ENCODE measurements at places on chromosomes 5 and 9. TPM values are rescaled to one million over a fixed set of nuclear protein-coding genes. Genes with fewer than 3 reads are reported as not detected.
A peak's percentile ranks its signal among the peaks of the same experiment; 100 is the strongest.

PHF19 gene
- total RNA-seq = 74.0 TPM

GABRA1 gene
- not detected for total RNA-seq

NXNL2 gene
- 0.86 TPM for total RNA-seq

ACTBL2 gene
- total RNA-seq = 0.07 TPM

IL3 gene
- not detected for total RNA-seq

- DNase-seq = no peak
Observed at GRCh38 chr9:73531051-73531532, 379.4 kb downstream of the ANXA1 start.

DNA sequence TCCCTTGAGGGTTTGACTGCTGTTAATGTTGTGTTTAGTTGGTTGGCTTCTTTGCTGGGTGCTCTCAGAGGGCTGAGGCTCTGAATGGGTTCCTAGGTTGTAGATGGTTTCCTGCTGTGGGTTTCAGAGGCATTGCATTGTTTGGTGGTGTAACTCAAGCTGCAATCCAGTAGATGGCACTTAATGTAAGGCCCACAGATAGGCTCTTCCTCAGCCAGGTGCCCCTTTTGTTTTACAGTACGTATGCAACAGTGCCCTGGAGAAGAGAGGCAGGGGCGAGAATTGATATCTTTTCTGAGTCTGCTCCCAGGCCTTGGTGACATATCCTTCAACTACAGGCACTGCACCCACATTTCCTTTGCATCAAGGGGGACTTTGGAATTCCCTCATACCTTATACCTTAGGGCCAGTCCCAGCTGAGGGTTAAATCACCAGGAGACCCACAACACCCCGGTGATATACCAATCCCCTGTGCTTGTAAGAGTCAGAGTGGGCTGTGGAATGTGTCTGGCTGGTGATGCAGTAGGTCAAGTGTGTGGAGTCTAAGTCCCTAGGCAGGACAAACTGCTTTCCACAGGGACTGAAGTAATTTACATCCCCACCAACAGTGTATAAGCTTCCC is 7.0 kb upstream of the UGT3A2 start:
- DNase-seq = peak; percentile 22

DNA sequence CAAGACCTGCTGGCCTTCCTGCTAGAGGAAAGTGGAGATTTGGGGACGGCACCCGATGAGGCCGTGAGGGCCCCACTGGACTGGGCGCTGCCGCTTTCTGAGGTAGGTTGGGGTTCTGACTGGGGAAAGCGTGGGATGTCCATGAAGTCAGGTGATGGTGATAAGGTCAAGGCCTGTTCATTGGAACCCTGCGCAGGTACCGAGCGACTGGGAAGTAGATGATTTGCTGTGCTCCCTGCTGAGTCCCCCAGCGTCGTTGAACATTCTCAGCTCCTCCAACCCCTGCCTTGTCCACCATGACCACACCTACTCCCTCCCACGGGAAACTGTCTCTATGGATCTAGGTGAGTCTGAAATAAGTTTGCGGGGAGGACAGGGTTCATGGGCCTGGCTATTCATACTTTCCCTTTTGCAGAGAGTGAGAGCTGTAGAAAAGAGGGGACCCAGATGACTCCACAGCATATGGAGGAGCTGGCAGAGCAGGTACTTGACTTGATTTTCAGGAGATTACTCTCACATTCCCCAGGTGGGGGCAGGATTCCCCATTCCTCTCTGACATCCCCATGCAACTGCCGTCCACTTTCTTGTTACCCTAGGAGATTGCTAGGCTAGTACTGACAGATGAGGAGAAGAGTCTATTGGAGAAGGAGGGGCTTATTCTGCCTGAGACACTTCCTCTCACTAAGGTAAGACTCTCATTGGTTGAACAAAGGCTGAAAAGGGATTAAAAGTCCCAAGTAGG is 505 bp downstream of the CREB3 start:
- DNase-seq = peak; percentile 79

DNA sequence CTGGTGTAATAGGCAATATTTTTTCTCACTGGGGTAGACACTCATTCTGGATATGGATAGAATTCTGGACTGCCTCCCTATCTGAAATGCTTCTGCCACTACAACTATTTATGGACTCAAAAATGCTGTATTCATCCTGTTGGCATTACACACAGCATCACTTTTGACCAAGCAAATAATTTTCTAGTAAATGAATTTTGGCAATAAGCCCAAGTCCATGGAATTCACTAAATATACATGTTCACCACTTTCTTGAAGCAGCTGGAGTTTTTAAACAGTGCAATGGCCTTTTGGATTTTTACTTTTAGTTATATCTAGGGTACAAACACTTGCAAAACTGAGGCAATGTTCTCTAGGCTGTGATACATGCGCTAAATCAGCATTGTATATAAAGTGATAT is 724.9 kb upstream of the EDIL3 start:
- DNase-seq = no peak

DNA sequence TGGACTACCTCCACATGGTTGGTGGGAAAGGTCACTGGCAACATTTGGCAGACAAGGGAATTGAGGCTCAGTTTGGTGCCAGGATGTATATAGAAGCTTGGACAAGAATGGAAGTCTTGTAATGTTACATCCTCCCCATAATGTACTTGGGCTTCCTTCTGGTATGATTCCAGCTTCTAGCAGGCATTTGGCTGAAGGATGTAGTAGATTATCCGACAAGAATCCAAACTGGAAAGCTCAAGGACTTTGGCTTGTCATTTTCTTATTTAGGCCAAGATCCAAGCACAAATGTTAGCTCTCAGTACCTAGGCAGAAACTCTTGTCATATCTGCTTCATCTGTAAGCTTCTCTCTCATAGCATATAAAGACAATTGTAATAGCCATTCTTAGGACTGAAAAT is 209.1 kb downstream of the MAPKAP1 start:
- DNase-seq = no peak

DNA sequence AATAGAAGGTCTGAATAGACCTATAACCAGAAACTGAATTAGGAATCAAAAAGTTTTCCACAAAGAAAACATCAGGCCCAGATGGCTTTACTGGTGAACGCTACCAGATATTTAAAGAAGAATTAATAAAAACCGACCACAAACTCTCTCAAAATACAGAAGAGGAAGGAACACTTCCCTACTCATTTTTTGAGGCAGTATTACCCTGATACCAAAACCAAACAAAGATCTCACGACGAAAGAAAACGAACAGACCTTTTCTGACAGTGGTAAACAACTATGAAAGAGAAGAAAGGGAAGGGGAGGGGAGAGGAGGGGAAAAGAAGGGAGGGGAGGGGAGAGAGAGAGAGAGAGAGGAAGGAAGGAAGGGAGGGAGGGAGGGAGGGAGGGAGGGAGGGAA is 13.5 kb downstream of the B4GALT1 start:
- DNase-seq = no peak

DNA sequence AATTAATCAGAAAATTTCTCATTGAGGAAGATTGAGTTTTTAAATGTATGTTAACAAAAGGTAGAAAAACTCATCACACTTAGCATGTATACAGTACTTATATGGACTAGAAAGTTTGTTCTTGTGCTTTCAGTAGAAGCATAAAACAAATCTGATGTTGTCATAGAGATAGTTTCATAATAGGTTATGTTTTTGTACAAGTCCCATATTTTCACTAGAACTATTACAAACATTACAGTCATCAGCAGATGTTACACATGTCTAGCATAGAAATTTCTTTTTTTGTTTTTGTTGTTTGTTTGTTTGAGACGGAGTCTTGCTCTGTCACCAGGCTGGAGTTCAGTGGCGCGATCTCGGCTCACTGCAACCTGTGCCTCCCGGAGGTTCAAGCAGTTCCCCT is 131.4 kb downstream of the COMMD10 start:
- DNase-seq = no peak

DNA sequence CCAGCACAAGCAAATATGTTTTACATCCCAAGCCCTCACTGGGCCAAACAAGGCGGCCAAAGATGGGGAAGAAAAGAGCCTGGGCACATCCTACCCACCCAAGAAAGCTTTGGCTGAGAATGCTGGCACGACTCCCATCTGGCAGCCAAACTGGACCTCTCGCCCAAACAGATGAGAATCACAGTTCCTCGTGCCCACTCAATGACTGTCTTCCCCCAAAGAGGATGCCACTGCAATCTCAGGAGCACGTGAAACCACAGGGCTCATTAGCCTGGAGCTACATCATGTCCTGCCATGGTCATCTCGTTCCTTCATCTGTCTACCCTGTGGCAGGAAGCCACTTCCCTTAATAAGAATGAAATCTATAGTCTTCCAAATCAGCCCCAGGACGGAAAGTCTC is 536.8 kb downstream of the BNC2 start:
- DNase-seq = no peak

DNA sequence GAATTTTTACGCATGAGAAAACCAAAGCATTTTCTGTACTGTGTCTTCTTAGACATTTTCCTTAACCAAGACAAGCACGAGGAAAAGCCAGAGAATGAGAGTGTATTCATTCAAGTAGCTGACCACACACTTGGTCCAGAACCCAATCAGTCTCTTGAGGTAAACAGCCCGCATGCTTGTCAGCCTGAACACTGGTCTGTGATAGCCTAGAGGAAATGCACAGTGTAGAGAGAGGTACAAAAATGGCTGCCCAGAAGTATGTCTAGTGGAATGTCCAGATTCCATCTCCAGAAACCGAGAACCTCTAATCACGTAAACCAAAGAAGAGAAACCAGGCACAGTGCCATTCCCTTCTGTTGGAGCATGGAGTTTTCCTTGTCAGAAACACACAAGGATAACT is 80.0 kb upstream of the SNX2 start:
- DNase-seq = no peak

GRCh38 chr5:166058660-166059059 is 2232.8 kb upstream of the WWC1 start:
- no peak for DNase-seq

DNA sequence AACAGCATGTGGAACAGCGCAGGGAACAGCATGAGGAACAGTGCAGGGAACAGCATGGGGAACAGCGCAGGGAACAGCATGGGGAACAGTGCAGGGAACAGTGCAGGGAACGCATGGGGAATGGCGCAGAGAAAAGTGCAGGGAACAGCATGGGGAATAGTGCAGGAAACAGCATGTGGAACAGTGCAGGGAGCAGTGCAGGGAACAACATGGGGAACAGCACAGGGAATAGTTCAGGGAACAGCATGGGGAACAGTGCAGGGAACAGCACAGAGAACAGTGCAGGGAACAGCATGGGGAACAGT is 2.0 kb downstream of the LCN8 start:
- no peak for DNase-seq

- no peak for DNase-seq
Observed at GRCh38 chr5:91937121-91937520, 554.0 kb upstream of the ARRDC3 start.

DNA sequence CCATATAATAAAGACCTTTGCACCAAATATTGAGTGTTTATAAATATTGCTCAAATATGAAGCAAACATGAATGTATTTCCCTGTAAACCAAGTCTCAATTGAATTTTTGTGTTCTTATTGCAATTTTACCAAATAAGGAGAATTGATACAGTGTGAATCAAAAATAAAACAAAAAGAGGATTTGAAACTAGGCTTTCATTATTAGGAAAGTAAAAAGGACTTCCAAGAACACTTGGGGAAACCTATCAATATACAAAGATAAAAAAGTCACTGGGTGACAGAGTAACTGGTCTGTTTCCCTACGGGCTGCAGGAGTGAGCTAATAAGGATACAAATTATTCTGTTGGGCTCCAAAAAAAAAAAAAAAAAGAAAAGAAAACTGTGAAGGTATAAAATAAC is 44.8 kb upstream of the SNX2 start:
- no peak for DNase-seq

DNA sequence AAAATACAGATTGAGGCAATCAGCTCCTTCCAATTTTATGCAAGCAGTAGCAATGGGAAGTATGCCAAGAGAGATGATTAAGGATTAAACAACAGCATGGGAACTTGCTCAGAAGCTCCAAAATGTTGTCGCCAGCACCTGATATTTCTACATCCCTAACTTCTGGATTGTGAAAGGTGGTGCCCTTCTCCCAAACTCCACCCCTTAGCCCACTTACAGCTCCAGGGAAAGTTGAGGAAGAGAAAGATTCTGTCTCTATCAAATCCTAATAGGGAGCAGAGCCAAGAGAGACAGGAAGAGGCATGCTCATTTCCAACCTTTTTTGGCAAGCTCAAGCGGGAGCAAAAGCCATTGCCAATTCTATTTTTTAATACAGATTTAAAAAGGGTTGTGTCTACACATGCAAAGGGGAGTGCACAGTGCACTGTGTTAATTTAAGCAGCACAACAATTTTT is 92.4 kb upstream of the NR3C1 start:
- no peak for DNase-seq

DNA sequence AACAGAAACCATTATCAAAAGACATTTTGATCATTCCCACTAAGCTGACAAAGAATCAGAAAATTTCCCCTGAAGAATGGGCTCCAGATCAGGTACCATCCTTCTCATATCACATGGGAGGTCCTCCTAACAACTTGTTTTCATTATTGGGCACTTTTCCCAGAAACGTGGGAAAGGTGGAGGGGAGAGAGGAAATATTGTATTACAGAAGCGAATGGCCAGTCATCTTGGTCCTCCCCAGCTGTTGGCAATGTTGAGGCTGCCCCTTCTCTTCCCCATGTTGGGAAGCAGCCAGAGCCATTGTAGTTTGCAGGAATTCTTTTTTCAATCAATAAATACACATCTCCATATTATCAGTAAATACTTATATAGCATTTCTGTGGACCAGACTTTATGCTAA is 126.2 kb upstream of the ZNF608 start:
- no peak for DNase-seq

DNA sequence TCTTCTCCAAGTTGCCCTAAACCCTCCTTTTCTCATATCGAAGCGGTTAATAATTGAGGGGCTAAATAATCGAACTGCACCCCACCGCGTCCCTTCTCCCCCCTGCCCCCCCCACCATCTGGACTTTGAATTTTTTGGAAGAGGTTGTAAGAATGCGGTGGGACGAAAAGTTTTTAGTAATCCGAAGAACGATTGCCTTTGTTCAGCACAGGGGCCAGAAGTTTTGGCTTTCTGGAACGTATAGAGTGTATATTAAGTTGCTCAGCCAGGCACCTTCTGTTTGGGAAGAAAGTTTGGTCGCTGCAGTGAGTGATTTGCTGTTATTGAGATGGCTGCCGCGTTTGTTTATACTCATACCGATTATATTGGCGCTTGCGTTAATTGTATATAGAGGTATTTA is 518 bp downstream of the ERBIN start:
- no peak for DNase-seq

- DNase-seq = no peak
Observed at GRCh38 chr5:137666901-137667300, 69.0 kb downstream of the KLHL3 start.

DNA sequence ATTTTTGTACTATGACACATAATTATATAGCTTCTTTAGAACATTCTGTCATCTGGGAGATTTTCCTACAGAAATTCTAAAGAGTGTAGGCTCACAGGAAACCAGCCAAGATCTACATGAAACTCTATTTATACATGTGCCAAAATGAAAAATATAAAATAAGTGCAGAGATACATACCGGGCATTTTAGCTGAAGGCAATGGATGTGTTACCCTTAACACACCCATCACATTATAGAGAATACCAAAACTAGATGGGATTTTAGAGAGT is 125.9 kb downstream of the TRIM32 start:
- DNase-seq = no peak

GRCh38 chr9:69172895-69173294 is 1.2 kb upstream of the TJP2 start:
- DNase-seq = no peak

Measured in HCT116 (cell line).